Natural killer cell treated with Interleukin-12 subunit alpha and Interleukin-12 subunit beta and Interleukin-15 and Interleukin-18, amount 100 ng/mL, for 72 hours (primary cell): ENCODE measurements at places on chromosomes 3 and 15. TPM values are rescaled to one million over a fixed set of nuclear protein-coding genes. Genes with fewer than 3 reads are reported as not detected.

CSPG4 gene
- not detected for total RNA-seq

GRCh38 chr3:62329971-62330370 lies 43.4 kb downstream of the FEZF2 start:
- DNase-seq, result no peak

- no peak for DNase-seq
Measured at GRCh38 chr15:93658026-93658816, 569.2 kb upstream of the RGMA start.

DNA sequence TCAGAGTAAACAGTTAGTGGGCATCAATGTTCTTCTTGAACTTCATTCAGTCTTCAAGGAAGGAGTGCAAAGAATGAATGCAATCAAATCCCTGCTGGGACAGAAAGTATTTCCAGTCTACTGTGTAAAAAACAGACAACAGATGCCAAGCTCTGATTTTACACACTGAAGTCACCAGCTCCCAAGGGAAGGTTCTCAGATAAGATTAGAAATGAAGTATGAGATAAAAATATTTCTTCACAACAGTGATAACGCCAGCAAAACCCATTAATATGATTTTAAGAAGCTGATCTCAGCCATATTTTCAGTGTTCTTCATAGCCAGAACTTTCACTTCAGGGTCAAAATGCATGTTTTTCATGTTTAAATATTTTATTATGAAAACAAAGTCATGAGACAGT lies 265.6 kb downstream of the CTNNB1 start:
- no peak for DNase-seq

- no peak for DNase-seq
Measured at GRCh38 chr3:164498917-164499316, 579.4 kb downstream of the SI start.
